ENCODE measurements at places on chromosomes 11 and 22.
A peak's percentile ranks its signal among the peaks of the same experiment; 100 is the strongest.

DNA sequence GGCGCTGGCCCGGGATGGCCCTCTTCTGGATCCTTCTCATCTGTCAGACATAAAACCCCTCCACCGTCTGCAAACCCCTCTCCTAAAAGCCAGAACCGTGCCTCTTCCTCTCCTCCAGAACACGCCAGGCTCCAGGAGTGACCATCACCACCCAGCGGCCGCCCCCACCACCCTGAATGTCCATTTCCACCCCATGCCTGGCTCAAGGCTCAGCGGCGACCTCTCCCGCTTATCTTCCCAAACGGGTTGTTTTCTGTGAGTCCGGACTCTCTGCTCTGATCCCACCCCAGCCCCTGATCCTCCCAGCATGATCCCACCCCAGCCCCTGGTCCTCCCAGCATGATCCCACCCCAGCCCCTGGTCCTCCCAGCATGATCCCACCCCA lies 37.6 kb downstream of the CELSR1 start:
- no peak for DNase-seq

- no peak for DNase-seq
Observed at GRCh38 chr11:15957234-15957633, 399.1 kb downstream of the SOX6 start.

DNA sequence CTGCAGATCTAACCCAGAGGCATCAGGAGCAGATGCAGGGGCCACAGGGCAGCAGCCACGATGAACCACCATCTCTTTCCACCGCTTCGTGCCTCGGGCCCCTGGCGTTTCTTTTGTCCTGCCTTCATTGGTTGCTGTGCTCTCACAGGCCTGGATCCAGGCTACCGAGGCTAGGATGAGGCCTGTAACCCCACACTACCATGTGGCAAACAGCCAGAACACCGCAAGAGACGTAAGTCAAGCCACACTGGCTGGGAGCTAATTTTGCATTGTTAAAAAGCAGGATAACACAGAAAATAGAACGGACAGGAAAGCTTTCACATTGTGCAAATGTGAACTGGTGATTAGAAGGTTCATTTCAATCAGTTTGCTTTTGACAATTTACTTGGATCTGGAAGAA lies 15.7 kb upstream of the ARFGAP3 start:
- no peak for DNase-seq

GRCh38 chr11:71215425-71215965 lies 36.9 kb downstream of the SHANK2 start:
- no peak for DNase-seq

DNA sequence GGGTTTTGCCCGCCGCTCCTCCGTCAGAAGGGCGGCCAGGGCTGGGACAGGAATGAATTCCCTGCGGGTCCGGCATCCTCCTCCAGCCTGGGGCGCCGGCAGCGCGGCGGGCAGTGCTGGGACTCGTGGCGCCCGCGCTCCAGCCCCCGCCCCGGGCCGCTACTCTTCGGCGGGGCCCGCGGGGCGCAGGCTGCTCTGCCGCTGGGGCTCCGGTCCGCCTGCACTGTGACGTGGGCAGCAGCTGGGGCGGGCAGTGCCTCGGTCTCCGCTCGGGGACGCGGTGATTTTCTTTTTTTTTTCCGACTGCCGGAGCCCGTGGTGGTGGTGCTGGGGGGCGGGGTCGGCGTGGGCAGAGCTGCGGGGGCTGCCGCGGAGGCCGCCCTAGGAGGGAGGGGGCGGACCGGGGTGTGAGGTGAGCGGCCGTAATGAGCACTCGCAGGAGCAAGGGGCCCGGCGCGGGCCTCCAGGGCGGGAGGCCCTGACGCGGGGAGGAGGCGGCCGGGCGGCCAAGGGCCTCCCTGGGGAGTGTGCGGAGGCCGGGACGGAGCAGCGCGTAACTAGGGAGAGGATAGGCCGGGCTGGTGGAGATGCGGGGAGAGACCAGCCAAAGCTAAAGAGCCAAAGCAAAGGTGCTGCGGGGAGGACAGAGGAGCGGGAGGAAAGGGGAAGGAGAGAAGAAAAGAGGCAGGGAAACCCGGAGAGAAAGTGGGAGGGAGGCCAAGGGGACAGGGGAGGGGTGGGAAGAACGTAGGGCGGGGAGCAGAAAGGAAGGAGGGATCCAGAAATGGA lies 73.3 kb upstream of the ZBED5 start:
- DNase-seq, result peak; percentile 20

GRCh38 chr22:49371325-49372110 lies 456.2 kb downstream of the BRD1 start:
- no peak for DNase-seq

- DNase-seq, result no peak
Observed at GRCh38 chr22:44620841-44621257, 81.2 kb upstream of the PRR5 start.

DNA sequence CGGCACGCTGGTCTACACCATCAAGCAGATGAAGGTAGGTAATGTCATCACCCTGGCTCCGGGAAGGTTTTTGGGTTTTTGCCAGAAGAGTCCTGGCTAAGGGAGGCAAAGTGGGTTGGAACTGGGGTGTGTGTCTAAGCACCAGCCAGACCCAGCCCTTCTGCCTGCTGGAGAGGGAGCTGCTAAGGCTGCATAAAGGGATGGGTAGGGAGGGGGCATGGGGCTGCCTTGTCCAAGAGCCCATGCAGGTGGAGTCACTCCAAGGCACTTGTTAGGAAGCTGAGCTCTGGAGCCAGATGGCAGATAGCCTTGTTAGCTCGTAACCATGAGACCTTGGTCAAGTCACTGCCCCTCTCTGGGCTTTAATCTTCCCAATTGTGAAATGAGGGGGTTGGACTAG lies 48.0 kb downstream of the TIMP3 start:
- no peak for DNase-seq

DNA sequence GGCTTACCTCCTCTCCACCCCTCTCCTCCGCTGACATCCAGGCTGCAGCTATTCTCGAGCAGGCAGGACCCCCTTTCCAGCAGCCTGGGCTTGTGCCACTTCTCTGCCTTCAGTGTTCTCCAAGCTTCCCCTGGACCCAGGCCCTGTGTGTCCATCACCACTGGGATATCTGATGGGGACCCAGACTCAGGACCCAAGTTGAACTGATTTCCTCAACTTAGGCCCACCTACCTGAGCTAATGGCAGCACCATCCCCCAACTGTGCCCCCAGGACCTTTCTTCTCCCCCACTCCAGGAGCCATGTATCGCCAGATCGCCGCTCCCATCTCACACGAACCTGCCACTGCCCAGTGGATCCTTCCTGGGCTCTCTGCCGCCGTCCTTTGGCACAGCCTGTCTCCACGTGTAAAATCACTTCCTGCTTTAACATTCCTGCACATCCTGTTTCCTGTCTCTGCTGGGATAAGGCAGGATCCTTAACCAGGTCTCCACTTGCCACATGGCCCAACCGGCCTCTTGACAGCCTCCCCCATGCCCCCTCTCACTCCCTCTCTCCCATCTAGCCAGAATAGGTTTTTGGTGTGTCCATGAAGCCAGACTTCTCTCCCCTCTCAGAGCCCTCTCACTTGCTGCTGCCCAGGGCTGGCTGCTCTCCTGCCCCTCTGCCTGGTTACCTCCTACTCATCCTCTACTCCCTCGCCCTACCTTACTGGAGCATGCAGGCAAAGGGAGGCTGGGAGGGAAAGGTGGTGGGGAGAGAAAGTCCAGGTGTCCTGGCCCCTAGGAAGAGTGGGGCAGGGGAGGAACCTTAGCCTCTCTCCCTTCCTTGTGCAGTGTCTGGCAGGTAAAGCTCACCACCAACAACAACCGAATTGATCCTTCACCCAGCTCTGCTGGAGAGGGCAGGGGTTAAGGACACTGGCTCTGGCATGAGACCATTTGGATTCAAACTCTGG lies 9.4 kb downstream of the SPATA19 start:
- DNase-seq, result no peak

DNA sequence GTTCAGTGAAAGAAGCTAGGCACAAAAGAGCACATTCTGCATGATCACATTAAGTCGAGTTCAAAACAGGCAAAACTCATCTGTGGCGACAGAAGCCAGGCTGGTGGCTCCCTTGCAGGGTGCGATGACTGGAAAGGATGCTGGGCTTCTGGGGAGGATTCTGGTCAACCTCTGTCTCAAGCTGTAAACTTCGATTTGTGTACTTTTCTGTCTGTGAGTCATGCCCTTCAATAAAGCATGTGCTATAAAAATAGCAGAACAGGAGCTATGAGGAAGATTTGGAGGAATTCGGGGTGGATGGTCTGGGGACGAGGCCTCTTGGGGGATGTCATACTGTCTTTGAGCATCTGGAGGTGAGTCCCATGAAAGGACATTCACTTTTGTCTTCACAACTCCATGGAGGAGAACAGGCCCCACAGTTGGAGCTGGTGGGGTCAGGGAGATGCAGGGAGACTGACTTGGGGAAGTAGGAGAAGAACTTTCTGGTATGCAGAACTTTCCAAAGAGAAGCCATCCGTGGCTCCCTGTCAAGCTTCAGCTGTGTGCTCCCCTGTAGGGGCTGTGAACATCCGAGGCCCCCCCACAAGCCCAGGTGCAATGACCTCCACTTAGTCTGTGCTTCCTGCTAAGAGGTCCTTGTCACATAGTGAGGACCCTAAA lies 77.8 kb upstream of the LINC01488 start:
- DNase-seq, result no peak

DNA sequence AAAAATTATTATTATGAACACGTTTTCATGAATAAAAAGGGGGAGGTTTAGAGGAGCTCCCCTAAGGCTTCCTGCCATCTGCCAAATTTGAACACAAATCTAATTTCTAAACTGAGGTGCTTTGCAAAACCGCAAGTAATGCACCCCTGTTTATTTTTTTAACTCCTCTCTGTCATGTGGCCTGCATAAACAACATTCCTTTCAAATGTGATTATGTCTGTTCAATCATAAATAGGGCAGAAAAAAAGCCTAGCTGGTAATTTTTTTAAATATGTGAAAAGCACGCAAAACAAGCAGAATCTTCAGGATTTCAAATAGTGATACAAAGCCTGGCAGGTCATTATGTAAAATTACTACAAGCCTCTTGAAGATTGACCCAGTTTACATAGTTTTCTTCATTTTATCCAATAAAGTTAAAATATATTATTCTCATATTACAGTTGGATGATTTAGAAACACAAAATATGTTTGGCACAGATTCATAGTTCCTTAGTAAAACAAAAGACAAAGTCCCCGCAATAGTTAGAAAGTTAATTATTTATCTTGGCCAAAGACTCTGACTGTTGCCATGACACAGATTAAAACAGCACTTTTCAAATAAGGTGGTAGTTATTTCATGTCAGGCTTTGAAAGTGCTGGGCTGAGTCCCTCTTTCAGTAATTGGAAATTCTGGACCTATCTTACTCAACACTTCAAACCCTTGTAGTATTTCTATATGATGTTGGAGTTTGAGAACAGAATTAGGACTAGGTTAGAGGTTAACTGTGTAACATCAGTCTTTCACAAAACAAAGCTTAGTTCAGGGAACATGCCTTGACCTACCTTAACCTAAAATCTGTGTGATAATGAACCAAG lies 200.3 kb upstream of the MPPED2 start:
- no peak for DNase-seq

DNA sequence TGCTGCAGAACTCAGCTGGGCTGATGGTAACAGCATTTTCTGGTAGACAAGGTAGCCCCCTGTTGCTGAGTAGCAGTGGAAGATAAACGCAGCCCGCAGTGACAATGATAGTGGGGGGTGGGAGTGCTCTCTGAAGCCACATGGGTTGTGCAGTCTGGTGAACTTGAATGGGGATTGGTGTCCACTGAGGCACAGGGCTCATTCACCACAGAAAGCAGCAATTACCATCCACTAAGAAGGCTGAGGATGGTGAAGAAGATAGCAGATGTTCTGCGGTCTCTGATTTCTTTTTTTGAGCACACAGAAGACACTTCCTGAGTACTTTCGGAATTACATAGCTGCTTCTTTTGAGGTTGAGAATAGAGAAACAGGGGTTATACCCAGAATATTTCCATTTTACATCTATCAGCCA lies 150.3 kb downstream of the LRRC4C start:
- peak; percentile 84 for DNase-seq

- DNase-seq, result no peak
Observed at GRCh38 chr11:43217849-43218248, 93.9 kb upstream of the API5 start.

- no peak for DNase-seq
Observed at GRCh38 chr11:35810045-35810645, 133.7 kb upstream of the LDLRAD3 start.

DNA sequence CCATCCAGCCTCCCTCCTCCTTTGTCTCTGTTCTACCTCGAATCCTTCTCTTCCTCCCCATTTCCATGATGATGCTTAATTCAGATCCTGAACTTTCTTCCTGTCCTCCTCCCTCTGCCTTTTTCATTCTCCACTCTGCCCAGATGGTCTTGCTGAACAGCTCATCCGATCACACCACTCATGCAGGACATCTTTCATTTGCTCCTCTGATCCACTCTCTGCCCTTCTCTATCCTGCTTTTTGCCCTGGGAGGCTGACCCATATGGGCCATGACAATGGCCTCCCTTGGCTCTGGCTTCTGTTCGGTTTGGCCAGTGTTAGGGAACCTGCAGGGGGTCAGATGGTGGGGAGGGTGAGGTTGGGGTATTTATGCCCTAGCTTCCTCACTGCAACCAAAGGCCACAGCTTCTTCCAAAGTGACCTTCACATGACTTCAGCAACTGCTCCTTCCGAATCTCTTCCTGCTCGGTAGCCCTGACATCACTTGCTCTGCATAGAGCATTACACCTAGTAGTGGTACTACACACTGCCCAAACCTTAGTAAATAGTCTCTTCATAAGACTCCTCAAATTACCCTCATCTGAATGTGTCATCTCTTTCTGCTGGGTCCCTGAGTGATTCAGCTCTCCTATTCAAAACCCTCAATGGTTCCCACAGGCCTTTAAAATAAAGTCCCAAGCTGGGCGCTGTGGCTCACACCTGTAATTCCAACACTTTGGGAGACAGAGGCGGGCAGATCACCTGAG lies 32.7 kb upstream of the MICAL2 start:
- no peak for DNase-seq

- DNase-seq, result no peak
Observed at GRCh38 chr11:21963013-21963412, 229.9 kb upstream of the ANO5 start.

GRCh38 chr11:113937918-113938317 lies 33.3 kb downstream of the HTR3B start:
- no peak for DNase-seq

DNA sequence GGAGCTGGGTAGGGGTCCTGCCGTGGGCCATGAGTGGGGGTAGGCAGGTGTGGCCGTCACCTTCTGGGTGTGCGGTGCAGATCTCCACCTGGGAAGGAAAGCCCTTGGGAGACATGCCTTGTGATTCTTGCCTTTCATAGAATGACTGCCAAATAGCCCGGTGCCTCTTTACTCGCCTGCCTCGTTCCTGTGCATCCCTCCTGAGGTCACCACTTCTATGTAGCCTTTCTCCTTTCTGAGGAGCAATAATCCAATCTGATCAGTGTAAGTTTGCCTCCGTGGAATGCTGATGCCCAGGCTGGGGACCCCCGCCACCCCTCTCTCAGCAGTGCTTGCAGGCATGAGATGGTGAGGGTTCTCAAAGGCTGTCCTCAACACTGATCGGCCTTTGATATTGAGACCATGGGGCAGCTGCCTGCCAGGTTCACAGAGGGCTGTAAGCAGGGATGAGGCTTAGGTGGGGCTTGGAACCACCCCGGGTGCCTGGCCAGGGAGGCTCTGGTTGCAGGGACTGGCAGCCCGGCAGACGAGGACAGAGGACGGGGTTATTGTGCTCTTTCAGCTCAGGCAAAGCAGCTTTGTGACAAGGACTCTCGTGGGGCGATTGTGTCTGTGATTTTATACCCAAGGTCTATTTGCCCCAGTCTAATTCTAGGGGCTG lies 86.1 kb upstream of the WNT7B start:
- no peak for DNase-seq

Data from GM06990 (cell line).